ENCODE measurements at places on chromosomes 13 and 19. TPM values are rescaled to one million over a fixed set of nuclear protein-coding genes. Genes with fewer than 3 reads are reported as not detected.
A peak's percentile ranks its signal among the peaks of the same experiment; 100 is the strongest.

DNA sequence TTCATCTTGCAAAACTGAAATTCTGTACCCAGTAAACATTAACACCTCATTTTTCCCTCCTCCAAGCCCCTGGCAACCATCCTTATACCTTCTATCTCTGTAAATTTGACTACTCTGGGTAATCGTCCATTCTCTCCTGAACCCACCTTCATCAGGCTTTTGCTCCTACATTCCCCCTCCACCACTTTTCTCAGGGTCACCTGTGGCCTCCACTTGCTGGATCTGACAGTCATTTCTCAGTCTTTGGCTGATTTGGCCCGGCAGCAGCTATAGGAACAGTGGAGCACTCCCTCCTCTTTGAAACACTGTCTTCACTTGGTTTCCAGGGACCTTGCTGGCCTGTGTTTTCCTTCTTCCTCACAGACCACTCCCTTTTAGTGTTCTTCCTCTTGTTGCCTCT lies 83.5 kb downstream of the LRCH1 start:
- no peak for DNase-seq

Gene ZNF772
- 0.97 TPM for total RNA-seq

DNA sequence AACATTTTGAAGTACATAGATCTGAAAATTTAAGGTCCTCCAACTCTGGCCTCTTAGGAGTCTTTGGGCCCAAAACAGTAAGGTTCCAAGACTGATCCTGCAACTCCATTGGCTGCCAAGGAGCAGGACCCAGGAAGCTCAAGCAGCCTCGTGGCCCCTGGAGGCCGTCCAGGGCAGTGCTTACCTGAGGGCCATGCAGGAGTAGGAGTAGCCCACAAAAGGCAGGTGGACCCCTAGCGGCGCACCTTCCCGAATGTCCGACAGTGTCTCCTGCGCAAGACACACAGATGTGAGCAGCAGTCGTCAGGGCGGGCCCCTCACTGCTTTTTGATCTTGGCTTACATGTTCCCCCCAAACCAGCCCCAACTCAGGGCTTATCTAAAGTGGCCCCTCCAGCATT lies 5.7 kb upstream of the SIX5 start:
- no peak for DNase-seq

Gene CGB2
- total RNA-seq, result not detected

Gene ATP4B
- total RNA-seq, result not detected

Gene LIG4
- total RNA-seq, result 2.9 TPM

- peak; percentile 96 for DNase-seq
Measured at GRCh38 chr13:50124536-50125303, 109.5 kb downstream of the KCNRG start.

- DNase-seq, result no peak
Measured at GRCh38 chr13:29546662-29547061, 48.8 kb downstream of the SLC7A1 start.

DNA sequence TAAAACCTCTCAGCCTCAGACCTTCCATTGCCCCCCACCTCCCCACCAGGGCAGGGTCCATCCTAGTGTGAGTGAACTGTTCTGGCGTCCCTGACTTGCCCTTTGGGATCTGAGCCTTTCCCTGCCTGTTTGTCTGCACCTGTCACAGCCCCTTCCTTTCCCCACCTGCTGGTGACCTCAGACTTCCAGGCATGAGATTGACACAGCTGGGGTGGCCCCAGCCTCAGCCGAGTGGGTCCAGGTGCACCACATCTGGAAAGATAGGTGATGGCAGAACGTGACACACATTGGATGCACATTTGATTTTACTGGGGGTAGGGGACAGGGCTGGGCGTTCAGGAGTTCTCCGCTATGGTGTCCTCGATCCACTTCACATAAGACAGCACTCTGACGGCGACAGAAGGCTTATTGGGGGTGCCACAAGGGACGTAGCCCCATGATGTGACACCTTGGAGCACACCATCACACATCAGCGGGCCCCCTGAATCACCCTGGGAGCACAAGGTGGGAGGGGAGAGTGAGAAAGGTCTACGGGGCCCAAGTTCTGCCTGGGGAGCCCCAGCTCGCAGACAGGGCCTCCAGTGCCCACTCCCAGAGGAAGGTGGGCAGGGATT lies 4.6 kb downstream of the KLK1 start:
- no peak for DNase-seq

Gene GDF15
- total RNA-seq, result not detected

Gene COX7A1
- not detected for total RNA-seq

Gene STOML3
- not detected for total RNA-seq

DNA sequence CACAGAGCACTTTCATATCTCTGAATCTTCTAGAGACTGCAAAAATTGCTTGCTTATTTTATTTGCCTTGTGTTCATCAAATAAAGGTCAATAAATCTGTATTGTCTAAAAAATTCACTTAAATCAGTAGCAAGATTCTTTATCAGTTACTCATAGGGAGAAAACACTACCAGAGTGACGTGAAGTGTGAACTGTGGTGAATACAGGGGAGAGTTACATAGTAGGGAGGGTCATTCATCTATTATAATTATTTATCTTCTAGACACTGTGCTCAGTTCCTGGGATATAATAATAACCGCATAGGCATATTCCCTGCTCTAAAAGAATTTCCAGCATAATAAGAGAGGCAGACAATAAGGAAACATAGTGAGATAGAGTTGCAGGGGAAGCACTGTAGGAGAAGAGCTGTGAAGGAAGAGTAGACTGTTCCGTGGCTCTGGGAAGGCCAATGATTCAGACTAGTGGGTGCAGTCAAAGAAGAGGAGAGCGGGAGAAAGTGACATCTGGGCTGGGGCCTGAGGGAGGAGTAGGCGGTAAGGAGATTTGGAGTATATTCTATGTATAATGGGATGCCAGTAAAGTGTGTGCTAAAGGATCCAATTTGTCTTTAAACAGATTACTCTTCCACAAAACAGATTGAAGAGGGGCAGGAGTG lies 84.0 kb upstream of the TDRD3 start:
- no peak for DNase-seq

DNA sequence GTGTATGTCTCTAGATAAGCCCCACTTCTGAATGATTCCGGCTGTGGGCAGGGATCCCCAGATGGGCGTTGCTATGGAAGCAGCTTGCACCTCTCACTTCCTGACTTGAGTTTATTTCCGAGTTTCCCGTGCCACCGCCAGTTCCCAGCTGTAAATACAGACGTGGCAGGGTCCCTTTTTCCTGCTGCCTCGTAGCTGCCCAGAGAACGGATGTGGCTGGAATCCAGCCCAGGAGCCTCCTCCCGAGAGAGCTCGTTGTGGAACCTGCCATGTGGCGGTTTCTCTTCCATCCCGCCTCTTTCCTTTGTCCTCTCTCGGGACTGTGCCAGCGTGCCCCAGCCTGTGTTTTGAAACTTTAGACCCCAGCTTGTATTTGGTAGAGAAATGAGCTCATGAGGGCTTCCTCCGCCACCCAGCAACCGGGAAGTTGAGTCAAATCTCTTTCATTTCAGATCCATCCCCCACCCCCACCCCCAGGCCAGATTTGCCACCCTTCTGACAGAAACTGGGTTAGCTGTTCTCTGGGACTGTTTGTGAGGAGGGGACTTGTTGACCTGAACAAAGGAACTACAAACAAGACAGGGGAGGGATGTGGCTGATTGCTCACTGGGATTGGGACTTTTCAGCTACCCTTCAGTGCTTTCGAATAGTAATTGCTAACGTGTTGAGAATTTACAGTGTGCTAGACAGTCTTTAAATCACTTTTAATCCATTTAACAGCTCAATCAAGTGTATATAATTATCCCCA lies 96.6 kb downstream of the SIPA1L3 start:
- DNase-seq, result no peak

Gene ATCAY
- not detected for total RNA-seq

GRCh38 chr19:53819861-53820260 lies 4.3 kb downstream of the NLRP12 start:
- DNase-seq, result no peak

GRCh38 chr13:81244011-81244410 lies 903.1 kb upstream of the SPRY2 start:
- no peak for DNase-seq

DNA sequence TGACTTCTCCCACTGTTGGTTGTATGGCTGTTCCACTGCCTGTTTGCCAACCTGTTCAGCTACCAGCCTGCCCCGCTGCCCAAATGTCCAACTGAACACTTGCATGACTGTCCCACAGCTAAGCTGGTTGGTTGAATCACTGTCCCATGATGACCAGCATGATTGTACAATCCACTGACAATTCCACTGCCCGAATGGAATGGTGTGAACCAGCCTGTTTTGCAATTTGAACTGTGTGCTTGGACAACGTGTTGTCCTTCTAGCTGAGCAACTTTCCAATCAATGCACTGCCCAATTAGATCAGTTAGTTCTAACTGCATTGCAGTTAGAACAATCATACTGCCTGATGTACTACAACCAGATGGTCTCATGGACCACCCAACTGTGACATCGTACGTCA lies 8.7 kb downstream of the ADAMTS10 start:
- no peak for DNase-seq

Gene HRC
- not detected for total RNA-seq

GRCh38 chr13:97255515-97256021 lies 33.4 kb downstream of the MBNL2 start:
- DNase-seq, result no peak

DNA sequence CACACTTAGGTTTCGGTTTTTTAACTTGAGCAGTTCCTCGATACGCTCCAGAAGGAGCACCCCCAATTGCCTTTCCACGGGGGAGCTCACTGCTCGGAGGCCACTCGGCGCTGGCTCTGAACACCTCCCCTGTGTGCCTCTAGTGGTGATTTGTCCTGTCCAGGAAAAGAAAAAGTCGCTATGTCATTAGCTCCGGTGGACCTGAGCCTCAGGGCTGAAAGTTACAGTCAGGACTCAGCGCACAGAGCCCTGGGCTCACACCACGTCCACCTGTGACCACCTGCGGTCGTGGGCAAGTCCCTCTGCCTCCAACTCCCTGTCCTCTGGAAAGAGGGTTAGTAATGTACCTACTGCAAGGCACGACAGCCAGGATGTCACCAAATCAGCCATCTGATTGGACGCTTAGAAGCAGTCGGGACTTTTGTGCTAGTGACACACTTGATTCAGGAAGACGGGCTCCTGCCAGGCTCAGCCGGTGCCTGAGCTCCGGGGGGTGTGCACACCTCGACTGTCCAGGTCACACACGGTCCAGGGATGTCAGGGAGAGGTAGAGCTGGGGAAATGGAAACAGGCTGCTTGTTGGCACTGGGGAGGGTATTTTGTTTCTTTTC lies 3.9 kb upstream of the TMPRSS9 start:
- no peak for DNase-seq

Gene DAZAP1
- 140 TPM for total RNA-seq

GRCh38 chr19:31947436-31948115 lies 397.8 kb upstream of the ZNF507 start:
- no peak for DNase-seq

Gene BSG
- total RNA-seq, result 76.2 TPM

DNA sequence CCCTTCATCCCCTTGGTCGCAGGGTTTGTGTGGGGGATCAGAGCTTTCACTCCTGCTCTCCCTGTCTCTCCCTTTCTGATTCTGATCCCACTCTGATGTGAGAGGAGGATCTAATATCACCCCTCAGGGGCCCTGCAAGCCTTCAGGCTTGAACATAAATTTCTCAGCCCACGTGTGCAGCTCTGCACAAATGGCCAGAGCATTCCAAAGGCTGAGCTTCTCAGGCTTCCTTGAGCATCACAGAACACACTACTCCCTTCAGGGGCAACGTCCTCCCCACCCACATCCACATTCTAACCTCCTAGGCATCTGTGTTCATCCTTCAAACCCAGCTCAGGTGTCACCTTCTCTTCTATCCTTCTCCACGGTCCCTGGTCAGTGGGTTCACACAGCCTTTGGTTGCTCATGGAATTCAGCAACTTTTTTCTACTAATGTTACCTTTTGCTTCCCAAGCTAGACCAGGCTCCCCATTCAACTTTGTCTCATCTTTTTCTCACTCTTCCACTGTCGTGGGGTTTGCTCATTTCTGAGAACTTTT lies 24.4 kb upstream of the DOCK9 start:
- DNase-seq, result no peak

GRCh38 chr19:37975071-37975470 lies 68.1 kb downstream of the SIPA1L3 start:
- DNase-seq, result no peak

GRCh38 chr19:5189318-5189607 lies 151.3 kb downstream of the PTPRS start:
- DNase-seq, result no peak

Gene PSG3
- total RNA-seq, result not detected

Measured in CD8-positive, alpha-beta T cell (primary cell).